ENCODE measurements at places on chromosomes 3 and 15.

DNA sequence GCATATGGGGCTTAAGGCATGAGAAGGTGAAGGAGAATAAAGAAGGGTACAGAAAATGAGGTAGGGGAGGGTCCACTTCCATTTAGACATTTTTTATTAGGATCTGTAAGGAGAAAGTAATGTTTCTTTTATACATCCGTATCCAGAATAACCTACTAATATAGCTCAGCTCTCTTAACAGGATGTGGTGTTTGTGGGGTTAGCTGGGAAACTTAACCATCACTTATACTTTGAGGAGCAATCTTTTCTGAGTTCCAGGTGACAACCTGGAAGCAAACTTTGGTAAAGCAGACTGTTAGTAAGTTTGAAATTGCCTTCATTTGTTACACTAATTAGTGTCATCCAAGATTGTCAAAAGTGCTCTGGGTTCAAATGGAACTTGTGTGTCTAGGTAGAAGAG lies 36.6 kb downstream of the BUB1B start:
- DNase-seq: no peak

DNA sequence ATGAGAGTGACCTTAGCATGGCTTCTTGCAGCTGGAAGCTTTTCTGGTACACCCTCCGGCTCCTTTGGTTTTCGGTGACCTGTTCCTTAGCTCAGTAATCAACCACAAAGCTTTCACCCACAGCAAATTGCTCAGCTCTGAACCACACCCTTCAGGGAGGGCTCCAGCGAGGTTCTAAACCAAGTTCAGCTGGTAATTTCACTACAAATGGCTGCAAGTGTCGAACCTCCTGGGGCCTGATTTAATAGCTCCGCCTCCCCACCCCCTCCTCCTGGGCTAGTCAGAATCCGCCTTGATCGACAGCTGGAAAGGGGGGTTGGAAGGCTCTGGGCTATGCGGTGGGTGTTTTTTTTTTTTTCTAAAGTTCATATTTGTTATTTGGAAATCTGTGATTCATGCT lies 150.9 kb upstream of the MCTP2 start:
- peak; percentile 2 for DNase-seq

GRCh38 chr15:63035253-63035652 lies 7.3 kb upstream of the TPM1 start:
- DNase-seq: no peak

GRCh38 chr3:44048949-44049348 lies 192.7 kb upstream of the TOPAZ1 start:
- DNase-seq: no peak

GRCh38 chr15:69576035-69576526 lies 123.5 kb downstream of the RPLP1 start:
- DNase-seq: peak; percentile 74

- no peak for DNase-seq
These were observed 181.0 kb downstream of the RAB11A start for GRCh38 chr15:66050264-66050663.

GRCh38 chr3:122265957-122266356 lies 59.1 kb upstream of the CSTA start:
- no peak for DNase-seq

DNA sequence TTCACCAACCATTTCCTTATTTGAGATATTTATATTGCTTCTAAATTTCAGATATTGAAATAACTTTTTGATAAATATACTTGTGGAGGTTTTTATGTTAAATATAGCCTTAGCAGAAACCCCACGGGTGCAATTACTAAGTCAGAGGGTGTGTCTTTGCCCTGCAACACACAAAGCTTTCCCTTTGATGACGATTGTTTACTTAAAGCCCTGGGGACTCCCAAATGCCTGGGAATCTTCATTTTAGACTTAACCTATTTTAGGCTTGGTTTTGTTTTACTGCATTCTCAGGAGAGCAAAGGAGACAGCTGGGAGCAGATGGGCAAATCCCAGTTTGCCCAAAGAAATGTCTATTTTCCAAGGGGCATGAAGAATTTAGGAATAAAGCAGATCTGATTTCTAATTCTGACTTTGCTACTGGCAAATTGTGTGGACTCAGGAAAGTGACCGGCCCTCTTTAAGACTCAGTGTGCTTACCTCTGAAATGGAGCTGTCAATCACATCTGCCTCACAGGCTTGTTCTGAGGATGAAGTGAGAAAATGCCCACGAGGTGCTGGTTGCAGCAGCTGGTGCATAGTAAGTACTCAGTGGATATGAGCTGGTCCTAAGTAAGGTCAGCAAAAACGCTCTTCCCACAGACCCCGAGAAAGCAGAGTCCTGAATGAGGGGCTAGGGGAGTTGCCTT lies 49.3 kb upstream of the CA12 start:
- DNase-seq: no peak

GRCh38 chr3:32989171-32989570 lies 37.7 kb downstream of the CCR4 start:
- no peak for DNase-seq

DNA sequence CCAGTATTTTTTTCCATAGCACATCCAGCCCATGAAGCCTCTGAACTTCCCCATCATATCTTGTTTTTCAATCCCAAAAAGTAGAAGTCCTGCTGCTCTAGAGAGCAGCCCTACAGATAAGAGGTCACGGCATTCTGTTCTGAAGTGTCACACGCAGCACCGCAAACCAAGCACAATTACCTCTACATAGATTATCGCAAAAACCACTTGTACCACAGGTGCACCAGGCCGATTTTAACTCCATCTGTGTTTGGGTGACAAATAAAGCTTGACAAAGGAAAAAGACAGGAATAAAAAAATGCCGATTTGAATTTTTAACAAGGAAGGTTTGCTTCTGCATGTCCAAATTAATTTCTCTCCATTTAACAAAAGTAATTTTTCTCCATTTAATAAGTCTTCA lies 113.7 kb downstream of the MYO5A start:
- DNase-seq: no peak

DNA sequence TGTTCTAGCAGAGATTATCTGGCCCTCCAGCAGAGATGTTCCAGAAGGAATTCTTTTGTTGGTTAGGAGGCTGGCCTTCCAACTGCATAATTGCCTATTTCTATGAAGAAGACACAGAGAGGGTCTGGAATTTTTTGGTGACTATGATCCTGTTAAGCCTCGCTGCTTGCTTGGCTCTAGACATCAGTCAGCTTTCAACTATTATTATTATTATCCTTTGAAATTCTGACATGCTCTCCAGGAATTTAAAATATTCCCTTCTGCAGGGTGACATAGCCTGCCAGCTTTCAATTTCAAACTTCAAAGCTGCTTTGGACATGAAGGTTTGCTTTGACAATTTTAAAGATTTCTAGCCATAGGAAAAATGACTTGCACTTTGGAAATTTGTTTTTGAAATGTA lies 26.3 kb upstream of the ZNF148 start:
- no peak for DNase-seq

DNA sequence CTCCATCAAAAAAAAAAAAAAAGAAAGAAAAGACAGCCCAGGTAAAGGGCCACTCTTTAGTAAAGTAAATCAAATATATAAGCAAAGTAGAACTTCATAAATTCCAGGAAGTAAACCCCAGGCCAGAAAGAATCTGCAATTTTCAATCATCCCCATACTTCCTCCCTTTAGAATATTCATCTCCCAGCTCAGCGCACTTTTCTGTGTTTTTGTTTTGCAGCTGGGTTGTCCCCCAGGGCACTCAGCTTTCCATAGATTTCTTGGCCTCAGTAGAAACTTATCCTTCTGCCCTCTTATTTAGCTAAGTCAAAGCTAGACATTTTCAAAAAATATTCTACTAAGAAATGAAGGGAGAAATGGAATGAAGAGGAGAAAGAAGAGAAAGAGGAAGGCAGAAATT lies 24.0 kb upstream of the SPRED1 start:
- DNase-seq: no peak

GRCh38 chr15:33149919-33150318 lies 44.6 kb downstream of the FMN1 start:
- DNase-seq: no peak

All from stimulated activated CD4-positive, alpha-beta T cell treated with anti-CD3 and anti-CD28 coated beads, Interleukin-1b, Interleukin-23, amount 100 ng/mL, for 48 hours (primary cell).